A172 (cell line): ENCODE measurements at places on chromosomes 5 and 9. TPM values are rescaled to one million over a fixed set of nuclear protein-coding genes. Genes with fewer than 3 reads are reported as not detected.

DNA sequence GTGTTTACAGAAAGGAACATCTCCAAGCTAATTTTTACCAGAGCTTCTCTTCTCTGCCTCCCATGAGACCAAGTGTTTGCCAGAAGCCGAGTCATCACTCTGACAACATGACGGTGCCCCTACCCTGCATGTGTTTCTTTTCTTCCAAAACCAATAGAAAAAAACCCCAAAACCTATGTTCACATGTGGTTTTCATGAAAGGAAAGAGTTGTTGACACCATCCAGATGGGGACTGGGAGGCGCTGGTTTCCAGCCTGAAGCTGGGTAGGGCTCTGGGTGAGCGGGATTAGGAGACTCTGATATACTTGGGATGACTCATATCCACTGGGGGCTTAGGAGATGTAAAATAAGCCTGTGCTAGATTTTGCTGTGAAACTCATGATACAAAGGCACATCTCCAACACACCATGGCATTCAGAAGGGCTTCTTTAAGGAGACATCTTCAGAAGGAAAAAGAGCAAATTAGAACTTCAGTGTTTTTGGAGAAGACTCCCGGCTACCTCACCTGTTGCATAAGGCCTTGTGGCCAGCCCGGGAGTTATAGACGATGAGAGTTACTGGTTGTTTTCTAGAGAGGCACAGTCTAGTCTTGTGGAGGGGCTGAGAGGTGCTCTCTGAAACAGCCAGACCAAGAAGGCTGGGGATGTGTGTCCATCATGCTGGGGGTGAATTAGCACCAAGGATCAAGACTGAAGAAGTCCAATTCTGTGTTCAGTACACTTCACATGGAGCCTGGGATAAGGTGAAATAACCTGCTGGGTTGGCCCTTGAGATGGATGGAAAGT lies 108.9 kb upstream of the LHFPL2 start:
- peak; percentile 57 for DNase-seq

DNA sequence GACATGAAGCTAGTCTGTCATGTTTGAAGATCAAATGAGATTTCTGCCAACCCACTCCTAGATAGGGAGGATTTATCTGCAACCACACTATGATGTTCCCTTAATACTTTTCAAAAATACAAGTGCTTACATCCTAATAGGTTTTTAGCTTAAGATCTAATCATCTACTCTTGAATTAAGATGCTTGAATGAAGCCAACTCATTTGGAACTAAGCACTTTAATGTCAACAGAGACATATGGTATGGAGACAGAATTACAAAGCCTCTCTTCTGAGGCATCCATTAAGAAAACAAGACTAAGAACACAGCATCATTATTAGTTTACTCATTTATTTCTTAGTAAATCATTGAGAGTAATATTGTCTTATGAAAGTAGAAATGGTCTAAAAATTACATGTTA lies 139.3 kb upstream of the NFIB start:
- no peak for DNase-seq

DNA sequence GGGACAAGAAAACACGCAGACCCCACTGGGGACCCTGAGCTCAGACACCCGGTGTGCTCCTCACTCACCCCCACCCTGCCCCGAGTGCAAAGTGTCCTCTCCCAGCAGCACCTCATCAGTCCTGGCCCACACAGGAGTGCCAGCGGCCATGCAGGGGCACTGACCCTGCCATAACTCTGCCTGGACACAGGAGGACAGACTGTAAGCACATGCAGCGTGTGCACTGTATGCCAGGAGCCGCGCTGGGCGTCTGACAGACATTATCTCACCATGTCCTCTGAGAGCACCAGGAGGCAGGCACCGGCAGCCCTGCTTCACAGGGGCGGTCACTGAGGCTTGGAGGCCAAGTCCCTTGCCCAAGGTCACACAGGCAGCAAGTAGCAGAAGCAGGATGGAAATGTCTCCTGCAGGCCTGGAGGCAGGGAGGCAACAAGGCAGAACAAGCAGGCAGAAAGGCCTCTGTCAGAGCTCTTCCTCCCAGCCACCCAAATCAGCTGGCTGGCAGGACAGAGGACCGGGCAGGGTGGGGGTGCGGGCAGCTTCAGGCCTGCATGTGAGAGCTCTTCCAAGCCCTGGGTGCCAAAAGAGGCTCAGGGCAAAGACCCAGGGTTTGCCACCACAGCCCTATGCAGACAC lies 8.4 kb downstream of the EEIG1 start:
- DNase-seq: no peak

DNA sequence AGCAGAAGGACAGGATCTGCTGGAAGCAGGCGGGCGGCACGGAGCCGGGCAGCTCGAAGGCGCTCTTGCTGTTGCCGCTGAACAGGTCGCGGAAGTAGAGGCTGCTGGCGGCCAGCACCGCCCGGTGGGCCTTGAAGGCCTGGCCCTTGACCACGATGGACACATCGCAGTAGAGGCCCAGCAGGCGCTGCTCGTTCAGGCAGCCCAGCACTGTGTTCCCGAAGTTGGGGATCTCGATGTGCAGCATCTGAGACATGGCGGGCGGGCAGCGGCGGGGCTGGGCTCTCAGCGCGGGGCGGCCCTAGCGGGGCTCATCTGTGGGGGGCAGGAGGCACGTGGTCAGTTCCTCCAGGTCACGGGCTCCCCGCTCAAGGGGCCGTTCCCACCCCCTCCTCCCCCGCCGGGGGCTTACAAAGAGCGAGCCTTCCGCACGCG lies 44.8 kb downstream of the NACC2 start:
- no peak for DNase-seq

- DNase-seq: peak; percentile 50
These were observed 86.4 kb downstream of the MED10 start for GRCh38 chr5:6291961-6292360.

DNA sequence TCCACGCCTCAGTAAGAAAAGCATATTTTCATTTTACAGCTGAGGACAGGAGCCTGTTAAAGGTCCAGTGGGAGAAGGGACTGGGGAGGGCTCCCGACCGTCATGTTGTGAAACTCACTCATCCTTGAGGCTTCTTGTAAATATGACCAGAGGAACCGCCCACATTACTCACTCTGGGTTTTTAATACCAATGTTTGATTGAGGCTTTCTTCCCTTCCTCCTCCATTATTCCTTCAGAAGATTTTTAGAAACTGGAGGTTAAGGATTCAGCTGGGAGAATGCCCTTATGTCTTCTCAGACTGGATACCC lies 61.4 kb upstream of the GLRX start:
- DNase-seq: peak; percentile 35

- DNase-seq: no peak
These were observed 216.8 kb upstream of the RGMB start for GRCh38 chr5:98556712-98557111.

DNA sequence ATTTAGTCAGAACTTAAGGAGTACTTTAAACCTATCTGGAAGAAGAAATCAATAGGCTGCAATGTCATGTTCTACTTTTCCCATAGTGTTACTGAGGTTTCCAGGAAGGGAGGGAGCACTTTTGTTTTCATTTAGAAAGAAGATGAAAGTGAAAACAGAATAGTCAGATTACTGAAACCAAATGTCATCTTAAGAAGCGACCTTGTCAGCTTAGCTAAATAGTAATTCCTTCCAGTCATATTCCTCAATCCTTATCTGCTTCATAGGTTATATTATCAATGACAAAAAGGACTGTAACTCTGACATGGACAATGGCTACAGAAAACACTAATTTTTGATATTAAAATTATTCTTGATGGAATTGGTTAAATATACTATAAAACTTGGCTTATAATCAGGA lies 27.7 kb downstream of the SAR1B start:
- DNase-seq: no peak

DNA sequence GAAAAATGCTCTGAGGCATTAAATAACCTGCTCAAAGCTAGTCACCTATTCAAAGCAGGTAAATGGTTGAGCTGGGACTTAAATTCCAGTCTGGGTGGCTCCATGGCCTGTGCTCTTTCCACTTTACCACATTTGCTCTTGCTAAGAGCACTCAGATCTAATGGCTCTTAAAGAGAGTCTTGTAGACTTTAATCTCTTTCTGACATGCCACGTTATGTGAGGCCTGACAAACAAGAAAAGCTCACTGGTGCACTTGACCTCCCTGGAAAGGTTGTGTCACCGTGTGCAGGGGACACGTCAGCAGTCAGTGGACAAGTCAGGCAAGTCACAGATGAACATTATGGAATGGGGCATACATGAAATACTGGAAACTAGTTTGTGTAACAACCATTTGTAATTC lies 129.9 kb upstream of the RPS23 start:
- DNase-seq: no peak

DNA sequence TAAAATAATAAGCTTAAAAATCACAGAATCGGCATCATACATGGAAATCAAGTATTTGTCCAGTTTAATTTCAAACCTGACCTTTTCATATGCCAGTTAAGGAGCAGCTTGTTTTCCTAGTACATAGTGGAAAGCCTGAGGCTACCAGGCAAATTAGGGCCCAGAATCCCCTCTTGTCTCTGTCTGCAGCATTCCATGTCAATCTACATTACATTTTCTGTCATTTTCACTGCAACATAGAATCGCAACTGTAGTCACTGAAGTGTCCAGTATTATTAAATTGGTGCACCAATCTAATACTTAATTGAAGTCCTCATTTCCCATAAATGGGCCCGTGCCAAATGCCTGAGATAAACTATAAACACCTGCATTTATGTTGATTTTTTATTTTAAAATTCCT lies 1352.2 kb upstream of the ACO1 start:
- DNase-seq: no peak

- no peak for DNase-seq
These were observed 84.6 kb downstream of the DAB2IP start for GRCh38 chr9:121735793-121736770.

- DNase-seq: no peak
These were observed 239.7 kb downstream of the MLLT3 start for GRCh38 chr9:20382460-20383071.

DNA sequence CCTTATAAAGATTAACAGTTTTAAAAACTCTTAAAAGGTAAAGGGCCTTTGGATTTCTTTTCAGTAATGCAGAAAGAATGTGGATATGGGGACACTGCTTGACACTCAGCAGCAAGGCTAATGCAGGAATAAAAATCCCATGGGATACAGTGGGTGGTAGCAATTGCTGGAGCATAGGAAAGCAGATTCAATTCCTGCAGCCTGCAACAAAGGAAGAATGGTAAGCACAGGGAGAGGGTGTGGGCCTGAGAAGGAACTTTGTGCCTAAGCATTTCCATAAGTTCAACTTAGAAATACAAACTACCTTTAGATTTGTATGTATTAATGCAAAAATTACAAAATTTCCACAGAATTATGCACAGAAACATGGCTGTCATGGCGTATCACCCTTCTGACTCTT lies 65.8 kb upstream of the CDK5RAP2 start:
- DNase-seq: no peak

DNA sequence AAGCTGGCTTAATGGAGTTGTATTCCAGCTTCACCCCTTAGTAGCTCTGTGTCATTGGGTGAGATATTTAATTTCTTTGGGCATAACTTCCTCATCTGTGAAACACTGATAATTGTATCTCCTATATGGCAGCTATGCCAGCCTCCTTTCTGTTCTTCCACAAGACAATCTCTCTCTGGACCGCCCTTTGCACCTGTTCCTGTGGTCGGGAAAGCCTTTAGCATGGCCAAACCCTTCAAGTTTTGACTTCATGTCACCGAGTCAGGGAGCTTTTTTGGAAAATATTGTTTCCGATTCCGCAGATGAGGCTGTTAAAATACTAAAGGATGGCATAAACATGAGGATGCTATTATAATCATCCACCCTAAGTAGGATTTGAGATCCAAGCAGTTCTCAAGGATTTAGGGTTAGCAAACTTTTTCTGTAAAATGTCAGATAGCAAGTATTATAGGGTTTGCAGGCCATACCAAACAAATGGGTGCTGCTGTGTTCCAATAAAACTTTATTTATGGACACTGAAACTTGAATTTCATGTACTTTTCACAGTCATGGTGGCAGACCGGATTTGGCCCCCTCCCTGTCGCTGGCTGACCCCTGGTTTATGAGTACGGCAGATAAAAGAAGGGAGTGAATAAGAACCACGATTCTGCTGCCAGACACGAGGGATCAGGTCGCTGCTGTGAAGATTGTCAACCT lies 695 bp upstream of the NDFIP1 start:
- no peak for DNase-seq

DNA sequence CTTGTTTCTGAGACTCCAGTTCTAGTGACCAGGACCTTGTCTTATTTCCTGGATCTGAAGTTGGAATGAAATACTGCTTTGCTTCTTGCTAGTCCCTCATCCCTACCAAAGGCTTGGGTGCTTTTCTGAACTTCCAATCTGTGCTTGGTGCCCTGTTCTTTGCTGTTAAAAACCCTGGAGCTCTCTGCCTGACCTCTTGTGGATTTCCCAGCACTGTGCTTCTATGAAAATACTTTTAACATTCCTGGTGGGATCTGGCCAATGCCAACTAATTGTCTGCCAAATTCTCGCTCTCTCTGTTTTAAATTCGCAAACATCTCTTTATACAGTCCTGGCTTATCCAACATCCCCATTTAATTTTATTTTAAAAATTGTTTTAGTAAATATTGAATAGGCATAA lies 26.7 kb upstream of the CSNK1G3 start:
- DNase-seq: no peak

FASTKD3 gene
- 17.9 and 23.7 TPM in 2 replicates for total RNA-seq

DAB2 gene
- total RNA-seq: 38.5 and 46.1 TPM in 2 replicates

PHF24 gene
- total RNA-seq: 0.05 TPM in 1 of 2 replicates, not detected in the other

CEL gene
- 0.77 and 1.0 TPM in 2 replicates for total RNA-seq

CFAP90 gene
- not detected in 2 replicates for total RNA-seq

OTP gene
- total RNA-seq: not detected in 2 replicates

ITGA1 gene
- total RNA-seq: 0.71 and 3.7 TPM in 2 replicates
